ENCODE measurements at places on chromosomes 2 and 18.

- DNase-seq: no peak
Measured at GRCh38 chr2:84811839-84812431, 68.9 kb downstream of the TRABD2A start.

GRCh38 chr18:61998957-61999356 lies 106.2 kb upstream of the RNF152 start:
- DNase-seq: no peak

DNA sequence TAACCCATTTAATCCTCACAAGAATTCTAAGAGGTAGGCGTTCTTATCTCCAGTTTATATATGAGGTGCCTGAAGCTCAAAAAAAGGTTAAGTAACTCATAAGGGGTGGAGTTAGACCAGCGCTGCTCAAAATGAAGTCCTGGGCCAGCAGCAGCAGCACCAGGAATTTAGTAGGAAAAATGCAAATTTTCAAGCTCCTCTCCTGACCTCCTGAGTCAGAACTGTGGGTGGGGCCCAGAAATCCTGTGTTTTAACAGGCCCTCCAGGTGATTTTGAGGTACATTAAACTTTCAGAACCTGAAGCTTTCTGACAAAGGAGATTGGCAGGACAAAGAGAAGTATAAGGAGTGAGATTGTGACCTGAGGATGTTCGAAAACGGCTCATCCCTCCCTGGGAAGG lies 66.0 kb upstream of the CCDC85A start:
- DNase-seq: no peak

- DNase-seq: no peak
Measured at GRCh38 chr2:163878718-163879117, 142.9 kb upstream of the FIGN start.

- no peak for DNase-seq
Measured at GRCh38 chr2:37656512-37657423, 14.7 kb downstream of the CDC42EP3 start.

GRCh38 chr2:112141626-112142007 lies 3.4 kb downstream of the FBLN7 start:
- DNase-seq: no peak

GRCh38 chr18:68234676-68235075 lies 480.2 kb downstream of the TMX3 start:
- DNase-seq: no peak

DNA sequence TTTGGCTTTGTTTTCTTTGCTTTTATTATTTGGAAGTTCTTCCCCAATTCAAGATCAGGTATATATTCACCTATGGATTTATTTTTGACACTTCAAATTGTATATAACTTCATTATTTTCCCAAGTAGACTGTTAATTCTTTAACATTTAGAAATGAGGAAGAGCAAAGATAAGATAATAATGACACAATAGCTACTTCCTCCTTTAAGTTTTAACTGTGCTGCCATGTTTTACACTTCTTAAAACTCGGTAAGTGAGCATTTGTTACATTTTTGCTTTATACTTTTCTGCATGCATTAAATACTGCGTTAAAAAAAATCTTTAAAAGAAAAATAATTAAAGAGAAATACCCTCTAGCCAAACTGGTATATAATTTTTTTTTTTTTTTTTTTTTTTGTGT lies 32.5 kb downstream of the SLC66A3 start:
- DNase-seq: no peak

- no peak for DNase-seq
Measured at GRCh38 chr2:227325839-227326195, 766 bp downstream of the MFF start.

- no peak for DNase-seq
Measured at GRCh38 chr18:58698701-58699193, 27.5 kb downstream of the MALT1 start.

- DNase-seq: no peak
Measured at GRCh38 chr18:6627645-6628044, 101.9 kb upstream of the ARHGAP28 start.

- DNase-seq: no peak
Measured at GRCh38 chr2:219675221-219675620, 47.8 kb downstream of the SLC4A3 start.

- DNase-seq: no peak
Measured at GRCh38 chr2:20611077-20611843, 39.6 kb downstream of the HS1BP3 start.

GRCh38 chr2:120990451-120990871 lies 254.8 kb downstream of the GLI2 start:
- DNase-seq: no peak

DNA sequence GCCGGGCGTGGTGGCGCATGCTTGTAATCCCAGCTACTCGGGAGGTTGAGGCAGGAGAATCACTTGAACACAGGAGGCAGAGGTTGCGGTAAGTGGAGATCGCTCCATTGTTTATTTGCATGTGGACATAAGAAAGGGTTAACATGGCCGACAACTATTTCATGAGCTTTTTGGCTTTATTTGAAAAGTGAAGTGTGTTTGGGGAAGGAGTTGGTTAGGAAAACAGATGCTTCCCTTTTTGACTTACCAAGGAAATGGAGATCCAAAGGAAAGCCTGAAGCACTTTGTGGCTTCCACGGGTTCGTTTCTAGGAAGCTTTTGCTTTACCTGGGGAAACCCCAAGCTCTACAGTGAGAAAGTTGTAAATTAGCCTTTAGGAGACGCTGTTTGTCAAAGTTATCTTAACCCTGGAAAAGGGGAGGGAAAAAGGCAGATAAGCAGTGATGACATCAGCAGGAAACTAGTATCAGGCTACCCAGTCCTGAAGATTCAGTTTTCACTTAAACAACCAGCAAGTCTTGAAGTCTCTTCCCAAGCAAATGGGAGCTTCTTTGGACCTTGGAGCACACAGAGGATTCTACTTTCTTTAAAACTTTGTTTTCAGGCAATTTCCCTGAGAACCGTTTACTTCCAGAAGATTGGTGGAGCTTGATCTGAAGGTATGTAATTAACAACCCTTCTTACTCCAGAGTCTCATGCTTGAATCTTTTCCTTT lies at the start of gene CASP10:
TSS of gene CASP10 (plus strand) at position 492 of the 715 bp plus-strand sequence. CDS start 2,637 bp downstream, outside the sequence.
- peak; percentile 17 for DNase-seq

- no peak for DNase-seq
Measured at GRCh38 chr2:55780697-55781096, 87.1 kb upstream of the PNPT1 start.

DNA sequence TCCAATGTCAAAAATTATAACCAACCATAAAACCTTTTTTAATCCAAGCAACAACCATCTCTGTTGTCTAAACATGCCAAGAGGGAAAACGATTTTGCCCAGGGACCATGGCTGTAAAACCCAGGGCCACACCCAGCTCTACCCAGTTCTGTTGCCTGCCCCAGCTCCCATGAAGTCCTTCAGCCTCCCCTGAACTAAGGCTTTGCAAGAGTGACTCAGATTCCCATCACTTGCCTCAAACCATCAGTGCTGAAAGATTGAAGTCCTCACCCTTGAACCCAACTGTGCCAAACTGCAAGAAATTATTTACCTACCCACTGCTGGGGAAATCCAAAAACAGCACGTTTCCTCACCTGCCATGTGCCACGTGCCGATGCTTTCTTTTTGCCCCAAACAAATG lies 102.5 kb downstream of the TFCP2L1 start:
- DNase-seq: no peak

GRCh38 chr2:238267341-238267710 lies 21.1 kb downstream of the PER2 start:
- no peak for DNase-seq

DNA sequence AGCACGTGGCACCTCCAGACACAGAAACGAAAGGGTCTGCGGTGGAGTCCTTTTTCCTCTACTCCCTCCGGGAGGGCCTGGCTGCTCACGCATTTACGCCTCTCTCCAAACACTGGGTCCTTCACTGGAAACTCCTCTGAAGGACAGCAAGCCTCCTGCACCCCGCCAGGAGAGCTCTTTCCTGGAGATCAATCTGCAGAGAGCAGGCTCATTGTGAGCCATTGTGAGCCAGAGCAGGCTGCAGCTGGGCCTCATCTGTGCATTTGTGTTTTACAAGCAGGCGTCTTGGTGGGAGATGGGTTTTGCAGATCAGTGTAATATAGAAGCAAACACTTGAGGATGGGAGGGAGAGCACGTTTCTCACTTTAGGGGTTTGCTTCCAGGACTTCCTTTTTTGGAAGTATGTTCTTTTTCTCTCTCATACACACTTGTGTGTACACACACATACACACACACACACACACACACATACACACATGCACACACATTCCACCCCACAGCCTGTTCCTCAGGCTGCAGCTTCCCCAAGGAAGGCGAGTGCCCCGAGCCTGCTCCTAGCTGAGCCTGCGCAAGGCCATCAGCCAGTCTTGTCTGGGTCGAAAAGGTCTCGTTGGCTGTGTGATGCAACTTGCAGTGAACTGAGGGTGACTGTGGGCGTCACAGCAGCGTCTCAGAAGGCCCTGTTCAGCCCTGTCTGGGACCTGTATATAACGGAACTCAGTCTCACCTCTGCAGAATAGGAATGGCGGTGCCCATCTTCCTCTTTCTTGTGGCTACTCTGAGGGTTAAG lies 163.5 kb downstream of the GLI2 start:
- DNase-seq: no peak

GRCh38 chr2:72921853-72922252 lies 4.5 kb downstream of the EMX1 start:
- no peak for DNase-seq

GRCh38 chr2:151020411-151020810 lies 241.3 kb downstream of the RBM43 start:
- DNase-seq: no peak

DNA sequence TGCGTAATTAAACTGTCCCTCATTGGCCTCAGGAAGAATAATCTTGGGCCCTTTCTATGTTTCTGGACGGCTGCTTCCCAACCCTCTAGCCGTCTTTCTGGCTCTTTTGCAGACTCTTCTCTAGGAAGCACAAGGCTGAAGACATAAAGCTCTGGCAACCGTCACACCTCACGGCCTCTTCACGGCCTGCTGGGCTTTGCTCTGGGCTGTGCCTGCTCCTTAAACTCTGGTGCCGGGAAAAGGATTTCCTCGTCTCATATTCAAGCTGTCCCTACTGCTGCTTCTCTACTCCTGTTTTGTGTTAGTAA lies 36.0 kb upstream of the WIPF1 start:
- no peak for DNase-seq

DNA sequence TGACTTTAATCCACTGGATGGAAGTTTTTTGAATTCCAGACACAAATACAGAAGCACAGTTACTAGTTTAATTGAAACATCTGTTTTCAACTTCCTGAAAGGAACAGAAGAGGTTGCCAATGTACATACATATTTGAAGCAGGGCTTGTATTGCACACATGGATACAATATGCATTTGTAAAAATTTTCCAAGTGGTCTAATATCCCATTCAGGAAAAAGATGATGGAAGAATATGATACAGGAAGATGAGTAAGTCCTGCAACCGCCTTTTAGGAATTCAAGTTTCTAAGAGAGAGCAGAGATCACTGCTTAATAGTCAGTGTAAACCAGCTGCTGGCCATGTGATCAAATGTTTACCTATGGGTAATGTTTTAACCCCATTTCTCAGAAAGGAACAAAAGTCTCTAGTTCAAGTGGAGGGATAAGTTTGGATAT lies 265.4 kb downstream of the TRIB2 start:
- DNase-seq: no peak

GRCh38 chr2:69549421-69549820 lies 94.1 kb downstream of the AAK1 start:
- no peak for DNase-seq

DNA sequence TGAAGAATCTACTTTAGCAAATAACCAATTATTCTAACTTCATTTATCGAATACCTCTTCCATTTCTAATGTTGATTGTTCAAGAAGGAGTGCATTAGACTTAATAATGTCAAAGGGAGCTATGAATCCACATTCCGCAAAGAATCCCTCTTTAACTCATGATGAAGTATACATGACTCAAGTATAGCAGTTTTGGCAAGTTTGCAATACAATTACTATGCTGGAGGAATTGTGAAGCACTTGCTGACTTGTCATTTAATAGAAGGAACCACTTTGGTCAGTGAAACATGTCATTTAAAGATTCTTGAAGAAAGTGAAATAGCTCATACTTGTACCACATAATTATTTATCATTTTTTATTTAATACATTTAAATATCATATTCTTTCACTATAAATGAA lies 125.1 kb downstream of the SLC39A10 start:
- no peak for DNase-seq

DNA sequence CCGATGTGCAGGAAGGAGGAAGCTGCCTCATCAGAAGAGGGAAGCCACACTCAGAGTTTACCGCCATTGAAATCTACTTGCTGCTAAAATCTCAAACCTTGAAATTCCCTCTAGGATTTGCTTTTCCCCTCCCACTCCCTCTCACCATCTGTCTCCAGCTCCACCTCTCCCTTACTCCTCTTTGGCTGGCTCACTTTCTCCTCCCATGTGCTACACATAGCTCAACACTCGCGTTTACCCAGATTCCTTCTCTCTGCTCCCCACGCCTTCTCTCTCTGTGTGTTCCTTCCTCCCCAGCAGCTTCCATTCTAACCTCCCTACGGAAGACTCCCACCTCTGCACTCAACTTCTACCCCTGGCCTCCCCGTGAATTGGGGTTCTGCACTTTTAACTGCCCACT lies 143.1 kb downstream of the DNER start:
- no peak for DNase-seq

- DNase-seq: no peak
Measured at GRCh38 chr18:53984021-53984420, 240.4 kb downstream of the MBD2 start.

DNA sequence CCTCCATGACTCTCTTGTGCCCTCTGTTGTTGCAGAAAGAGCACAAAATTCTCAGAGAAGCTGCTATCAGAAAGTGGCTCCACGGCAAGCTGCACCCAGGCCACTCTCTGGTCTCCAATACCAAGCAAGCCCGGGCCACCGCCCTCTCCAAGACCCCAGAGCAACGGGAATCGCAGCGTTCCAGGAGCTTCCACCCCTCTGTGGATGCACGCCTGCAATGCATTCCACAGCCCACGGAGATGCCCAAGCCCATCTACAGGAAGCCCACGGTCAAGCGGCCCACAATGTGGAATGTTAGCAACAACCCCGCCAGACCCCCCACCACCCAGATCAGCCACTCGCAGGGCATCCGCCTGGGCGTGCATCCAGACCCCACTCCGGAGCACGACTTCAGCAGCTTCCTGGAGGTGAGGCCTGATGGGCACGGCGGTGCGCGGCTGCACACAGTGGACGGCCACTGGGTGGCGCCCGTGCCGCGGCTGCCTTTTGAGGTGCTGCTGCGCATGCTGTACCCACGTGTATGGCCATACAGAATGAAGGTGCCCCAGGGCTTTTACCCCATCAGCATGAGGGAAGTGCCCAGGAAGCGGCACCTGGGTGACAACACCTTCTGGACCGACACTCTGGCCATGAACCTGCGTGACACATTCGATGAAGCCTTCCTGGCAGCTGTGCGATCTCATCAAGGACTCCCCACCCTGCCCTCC lies 6.3 kb downstream of the ANKRD53 start:
- DNase-seq: peak; percentile 77

- DNase-seq: no peak
Measured at GRCh38 chr2:121293450-121294325, 8.7 kb upstream of the TFCP2L1 start.

- no peak for DNase-seq
Measured at GRCh38 chr2:230282936-230283335, 44.1 kb upstream of the SP140L start.
